ENCODE measurements at places on chromosomes 4 and X.

GRCh38 chr4:84937381-84937977, 29.0 kb downstream of the WDFY3 start:
- no peak for DNase-seq

GRCh38 chr4:108763226-108763593, 357 bp upstream of the ETNPPL start:
- no peak for DNase-seq

- peak; percentile 54 for DNase-seq
Measured at GRCh38 chr4:39608451-39608850, 30.2 kb downstream of the SMIM14 start.

DNA sequence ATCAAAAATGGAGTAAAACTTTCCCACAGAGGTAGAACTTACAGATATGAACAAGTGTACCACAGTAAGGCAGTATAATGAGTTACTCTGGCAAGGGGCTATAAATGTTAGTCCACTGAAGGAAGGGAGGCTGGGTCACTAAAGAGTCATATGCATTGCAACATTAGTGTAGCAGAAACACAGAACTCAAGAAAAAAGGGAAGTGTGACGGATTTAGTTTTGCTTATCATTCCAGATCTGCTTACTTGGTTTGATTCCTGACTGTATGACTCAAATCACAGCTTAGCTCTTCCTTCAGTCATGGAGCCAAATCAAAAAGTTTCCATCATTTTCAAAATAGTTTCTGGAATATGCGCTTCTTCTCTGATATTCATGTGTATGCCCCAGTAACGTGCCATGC, 148.7 kb downstream of the FSTL5 start:
- peak; percentile 8 for DNase-seq

DNA sequence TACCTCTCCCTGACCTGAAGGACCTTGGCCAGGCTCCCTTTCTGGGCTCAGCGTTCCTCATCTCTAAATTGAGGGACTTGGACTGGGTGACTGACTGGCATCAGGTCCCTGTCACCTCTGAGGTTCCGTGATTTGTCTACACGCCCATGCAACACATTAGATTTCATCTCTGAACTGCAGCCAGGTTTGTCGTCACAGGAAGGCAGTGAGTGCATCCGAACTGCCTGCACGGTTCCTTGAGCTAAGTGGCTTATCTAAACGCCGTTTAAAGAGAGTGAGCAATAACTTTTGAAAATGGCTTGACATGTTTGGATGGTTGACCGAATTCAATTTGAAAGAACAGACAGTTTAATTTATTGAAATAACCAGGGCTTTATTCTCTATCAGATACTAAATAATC, 70.1 kb downstream of the PCYT1B start:
- no peak for DNase-seq

DNA sequence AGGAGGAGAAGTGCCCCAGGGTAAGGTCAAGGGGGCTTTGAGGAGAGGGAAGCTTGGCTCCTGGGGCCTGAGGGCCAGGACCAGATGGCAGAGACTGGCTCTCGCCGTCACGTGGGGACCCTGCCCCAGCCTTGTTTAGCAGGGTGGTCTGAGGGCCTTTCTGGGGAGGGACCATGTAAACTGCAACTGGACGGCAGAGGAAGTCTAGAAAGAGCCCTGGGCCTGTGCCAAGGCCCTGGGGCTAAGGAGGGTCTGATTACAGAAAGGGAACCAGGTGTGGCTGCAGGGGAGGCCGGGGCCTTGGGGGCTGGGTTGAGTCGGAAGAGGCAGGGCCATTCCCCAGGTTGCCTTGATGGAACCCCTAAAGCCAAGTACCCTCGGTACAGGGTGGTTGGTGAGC, 1.8 kb upstream of the HGFAC start:
- DNase-seq: no peak

GRCh38 chrX:107537815-107538214, 88.4 kb downstream of the FRMPD3 start:
- peak; percentile 3 for DNase-seq

Measured in inflammatory macrophage (primary cell).